ENCODE measurements at places on chromosomes 7 and 10.

- DNase-seq, result no peak
Measured at GRCh38 chr10:30456266-30456665, 22.3 kb downstream of the MAP3K8 start.

- DNase-seq, result no peak
Measured at GRCh38 chr7:90484706-90485105, 15.3 kb downstream of the PTTG1IP2 start.

DNA sequence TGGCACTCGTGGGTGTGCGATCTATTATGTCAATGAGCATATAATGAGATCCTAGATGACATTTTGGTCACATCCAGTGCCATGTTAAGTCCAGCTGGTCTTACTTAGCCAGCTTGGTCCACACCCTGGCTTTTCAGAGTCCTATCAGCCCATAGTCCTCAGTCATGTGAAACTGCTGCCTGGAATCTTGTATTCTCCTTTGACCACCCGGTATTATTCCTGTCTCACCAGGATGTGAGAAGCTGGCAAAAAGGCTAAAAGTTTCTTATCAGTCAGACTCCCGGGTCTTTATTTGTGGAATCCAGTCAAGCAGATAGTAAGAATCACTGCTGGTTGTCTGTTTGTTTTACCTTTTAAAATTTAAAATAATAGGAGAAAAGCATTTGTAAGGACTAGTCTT, 705.6 kb upstream of the GHITM start:
- DNase-seq, result no peak

DNA sequence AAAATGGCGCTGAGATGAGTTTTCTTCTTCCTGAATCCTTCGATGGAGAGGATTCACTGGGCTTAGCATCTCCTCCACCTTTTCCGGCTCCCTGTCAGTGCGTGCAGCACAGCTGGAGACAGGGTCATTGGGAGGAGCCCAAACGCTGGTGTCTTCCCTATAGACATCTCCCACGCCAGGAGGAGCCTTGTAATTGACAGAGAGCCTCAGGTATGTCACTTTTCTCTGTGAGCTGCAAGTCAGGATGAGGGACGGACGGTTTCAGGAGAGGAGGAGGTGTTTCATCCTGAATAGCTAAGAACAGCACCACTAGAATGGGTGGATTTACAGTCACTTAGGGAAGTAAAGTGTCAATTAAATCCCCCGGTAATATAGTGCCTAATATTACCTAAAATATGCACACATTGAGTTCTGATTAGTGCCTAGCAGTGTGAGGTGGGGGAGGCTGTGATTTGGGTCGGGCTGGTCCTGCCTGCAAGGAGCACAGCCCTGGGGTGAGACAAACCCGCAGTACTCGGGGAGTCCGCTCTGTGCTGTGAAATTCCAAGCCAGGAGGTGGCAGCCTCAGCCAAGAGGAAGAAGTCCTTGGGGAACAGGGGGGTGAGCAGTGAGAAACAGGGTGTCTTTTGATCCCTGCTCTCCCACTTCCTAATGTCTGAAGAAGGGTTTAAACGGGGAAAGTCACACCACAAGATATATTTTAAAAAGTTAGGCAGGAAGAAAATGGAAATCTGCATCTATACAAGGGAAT, 28.2 kb downstream of the IL15RA start:
- DNase-seq, result no peak

DNA sequence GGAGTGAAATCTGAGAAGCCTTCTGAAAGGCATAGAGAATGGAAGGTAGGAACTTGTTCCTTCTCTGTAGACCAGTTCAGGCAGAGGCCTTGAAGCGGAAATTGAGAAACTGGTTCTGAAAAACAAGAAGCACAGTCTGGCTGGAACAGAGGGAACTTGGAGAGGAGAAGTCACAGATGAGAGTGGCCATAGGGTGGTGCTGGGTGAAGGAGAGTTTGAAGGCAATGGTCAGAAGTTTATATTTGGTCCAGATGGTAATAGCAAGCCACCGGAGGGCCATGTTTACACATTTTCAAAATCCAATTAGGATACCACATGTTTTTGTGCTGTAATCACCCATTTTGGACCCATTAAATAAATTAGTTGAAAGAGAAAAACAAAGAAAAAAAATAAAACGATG, 692.5 kb downstream of the INHBA start:
- DNase-seq, result no peak

DNA sequence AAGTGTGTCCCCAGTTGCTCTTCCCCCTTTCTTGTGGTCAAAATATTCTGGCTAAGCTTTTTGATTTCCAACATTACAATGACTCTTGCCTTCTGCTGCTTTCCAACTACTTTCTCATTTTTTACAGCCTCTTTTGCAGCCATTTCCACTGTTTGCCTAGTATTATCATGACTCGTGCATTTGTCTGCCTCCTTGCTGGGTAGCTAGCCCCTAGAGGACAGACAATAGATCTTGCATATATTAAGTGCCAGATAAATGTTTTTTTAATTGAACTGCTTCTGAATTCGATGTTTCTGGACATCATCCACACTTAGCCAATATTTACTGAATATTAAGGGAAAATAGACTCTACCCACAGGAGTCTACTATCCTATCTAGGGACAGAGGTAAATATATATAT, 124.5 kb downstream of the POU6F2 start:
- no peak for DNase-seq

- no peak for DNase-seq
Measured at GRCh38 chr10:87838650-87839049, 20.6 kb upstream of the ATAD1 start.

- DNase-seq, result no peak
Measured at GRCh38 chr10:75640803-75641202, 209.4 kb downstream of the LRMDA start.

DNA sequence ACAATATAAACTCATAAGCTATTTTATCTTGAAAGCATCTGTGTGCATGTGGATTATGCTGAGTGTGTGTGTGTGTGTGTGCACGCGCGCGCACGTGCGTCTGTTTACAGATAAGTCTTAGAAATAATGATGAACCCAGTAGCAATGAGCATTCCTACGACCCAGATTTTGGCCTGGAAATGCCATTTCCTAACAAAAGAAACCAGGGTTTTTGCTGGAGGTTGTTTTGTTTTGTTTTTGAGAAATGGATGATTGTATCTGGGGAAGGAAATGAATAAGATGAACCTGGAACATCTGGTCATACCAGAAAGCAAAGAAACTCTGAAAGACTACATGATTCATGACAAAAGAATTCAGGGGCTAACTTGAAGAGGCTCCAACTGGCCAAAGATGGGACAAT, 22.1 kb upstream of the LMOD2 start:
- no peak for DNase-seq

DNA sequence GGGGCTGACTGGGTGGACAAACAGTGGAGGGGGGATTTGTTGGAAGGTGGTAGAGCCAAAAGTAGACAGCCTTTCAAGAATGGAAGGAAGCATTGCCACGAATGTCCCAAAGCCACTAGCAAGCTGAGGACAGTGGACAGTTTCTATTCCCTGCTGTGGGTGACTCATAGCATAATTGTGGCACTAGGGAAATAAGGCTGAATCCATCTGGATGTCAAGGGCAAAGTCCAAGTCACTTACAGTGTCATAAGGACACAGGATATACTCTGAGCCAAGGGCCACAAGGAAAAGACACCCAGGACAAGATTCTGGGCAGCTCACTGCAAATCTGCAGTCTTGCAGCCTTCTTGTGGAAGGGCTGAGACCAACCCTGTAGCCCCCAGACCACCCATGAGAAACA, 79.7 kb downstream of the FRMPD2 start:
- no peak for DNase-seq

GRCh38 chr10:30675791-30676718, 46.5 kb upstream of the LYZL2 start:
- DNase-seq, result no peak

GRCh38 chr7:100649826-100650565, 6.3 kb downstream of the ACTL6B start:
- no peak for DNase-seq

GRCh38 chr10:97153270-97153850, 32.4 kb downstream of the SLIT1 start:
- DNase-seq, result no peak

DNA sequence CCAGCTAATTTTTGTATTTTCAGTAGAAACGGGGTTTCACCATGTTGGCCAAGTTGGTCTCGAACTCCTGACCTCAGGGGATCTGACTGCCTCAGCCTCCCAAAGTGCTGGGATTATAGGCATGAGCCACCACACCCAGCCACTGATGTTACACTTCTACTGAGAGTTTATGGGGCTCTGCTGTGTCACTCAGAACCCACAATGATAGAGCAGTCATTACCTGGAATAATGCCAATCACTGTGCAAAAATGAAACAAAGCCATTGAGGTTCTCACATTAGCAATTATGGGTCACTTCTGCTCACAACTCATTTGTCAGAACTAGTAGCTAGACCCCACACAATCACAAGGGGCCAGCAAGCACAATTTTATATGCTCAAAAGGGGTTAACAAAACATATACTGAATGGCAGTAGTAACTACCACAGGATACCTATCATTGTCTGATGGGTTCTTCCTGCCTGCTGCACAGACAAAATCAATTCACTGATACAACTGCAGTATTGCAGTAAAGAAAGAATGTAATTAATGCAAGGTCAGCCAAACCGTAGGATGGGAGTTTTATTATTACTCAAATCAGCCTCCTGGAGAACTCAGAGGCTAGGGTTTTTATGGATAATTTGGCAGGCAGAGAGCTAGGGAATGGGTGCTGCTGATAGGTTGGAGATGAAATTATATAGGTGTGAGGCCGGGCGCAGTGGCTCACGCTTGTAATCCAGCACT, 72.1 kb upstream of the TRIM24 start:
- no peak for DNase-seq

GRCh38 chr10:35940141-35941041, 298.3 kb upstream of the FZD8 start:
- DNase-seq, result no peak

- no peak for DNase-seq
Measured at GRCh38 chr7:106239406-106239805, 45.4 kb downstream of the NAMPT start.

DNA sequence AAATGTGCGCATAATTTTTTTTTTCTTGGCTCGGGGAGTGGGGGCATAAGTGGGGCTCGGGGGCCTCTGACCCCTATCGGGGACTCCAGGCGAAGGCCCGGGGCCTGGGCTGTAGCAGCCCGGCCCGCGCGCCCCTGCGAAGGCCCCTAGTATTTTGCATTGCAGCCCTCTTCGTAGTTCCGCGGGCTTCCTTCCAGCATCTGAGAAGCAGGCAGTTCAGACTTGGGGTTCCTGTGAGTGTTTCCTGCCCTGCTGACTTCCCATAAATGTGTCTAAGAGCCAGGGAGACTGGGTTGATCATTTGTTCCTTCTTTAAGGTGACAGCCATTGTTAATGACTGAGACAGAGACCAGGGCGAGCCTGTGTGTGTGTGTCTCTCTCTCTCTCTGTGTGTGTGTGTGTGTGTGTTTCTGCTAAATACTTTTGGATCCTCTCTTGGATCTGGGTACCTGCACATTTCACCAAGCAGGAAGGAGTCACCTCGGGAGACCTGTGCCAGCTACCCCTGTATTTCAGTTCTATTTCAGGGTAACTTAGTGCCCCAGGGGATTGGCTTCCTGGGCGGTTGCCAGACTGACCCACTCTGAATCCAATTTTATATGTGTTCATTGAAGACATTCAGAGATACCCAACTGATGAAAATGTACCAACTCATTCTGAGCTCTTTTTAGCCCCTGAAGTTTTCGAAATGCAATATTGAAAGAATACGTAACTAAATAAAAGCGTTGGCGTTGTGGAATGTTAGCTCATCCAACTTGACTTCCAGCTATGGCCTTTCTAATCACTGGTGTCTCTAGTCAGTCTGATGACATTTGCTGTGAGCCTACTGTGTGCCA, 805 bp downstream of the MSRB2 start:
- peak; percentile 30 for DNase-seq

DNA sequence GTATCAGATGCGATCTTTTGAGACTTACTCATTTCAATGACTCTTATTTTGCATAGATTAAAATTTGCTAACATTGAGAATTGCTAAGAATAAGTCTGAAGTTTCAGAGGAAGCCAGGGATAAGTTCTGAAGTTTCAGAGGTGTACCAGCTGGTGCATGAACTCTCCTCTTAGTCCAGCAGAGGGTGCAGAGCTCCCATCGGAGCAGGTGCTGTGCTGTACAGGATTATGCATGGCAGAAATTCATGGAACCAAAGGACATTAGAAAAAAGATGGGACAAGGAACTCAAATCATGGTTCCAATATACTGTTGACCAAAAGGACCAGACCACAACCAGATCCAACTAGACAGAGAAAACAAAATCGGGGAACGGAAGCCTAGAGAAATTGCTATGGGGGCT, 41.9 kb downstream of the MGAM2 start:
- no peak for DNase-seq

DNA sequence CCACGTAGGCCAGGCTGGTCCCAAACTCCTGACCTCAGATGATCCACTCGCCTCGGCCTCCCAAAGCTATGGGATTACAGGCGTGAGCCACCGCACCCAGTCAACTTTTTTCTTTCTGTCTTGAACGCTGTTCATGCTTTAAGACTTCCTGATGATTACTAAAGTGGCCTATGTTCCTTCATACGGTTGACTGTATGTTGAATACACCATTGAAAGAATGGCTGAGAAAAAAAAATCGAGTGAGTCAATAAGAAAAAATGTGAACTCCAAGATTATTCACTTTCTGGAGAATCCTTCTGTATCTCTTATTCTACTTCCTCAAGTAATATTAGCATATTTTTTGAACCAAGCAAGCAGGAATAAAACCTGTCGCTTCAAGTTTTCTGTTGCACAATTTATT, 955.0 kb downstream of the GATA3 start:
- DNase-seq, result no peak

DNA sequence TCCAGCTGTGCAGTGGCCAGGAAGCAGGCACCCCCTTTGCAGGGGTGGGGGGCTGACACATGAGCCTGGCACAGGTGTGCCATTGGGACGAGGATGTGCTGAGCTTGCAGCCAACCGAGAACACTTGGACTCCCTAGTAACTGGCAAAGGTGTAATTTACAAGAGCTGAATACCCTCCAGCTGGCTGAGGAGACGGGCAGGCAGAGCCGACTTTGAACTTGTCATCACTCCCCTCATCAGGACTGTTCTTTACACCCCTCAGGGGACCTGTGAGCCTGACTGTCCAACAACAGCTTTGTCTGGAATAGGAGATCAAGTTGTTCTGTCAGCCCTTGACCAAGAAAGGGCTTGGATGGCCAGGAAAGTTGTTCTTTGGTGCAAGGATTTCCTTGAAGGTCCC, 61.2 kb downstream of the CDH23 start:
- DNase-seq, result no peak

DNA sequence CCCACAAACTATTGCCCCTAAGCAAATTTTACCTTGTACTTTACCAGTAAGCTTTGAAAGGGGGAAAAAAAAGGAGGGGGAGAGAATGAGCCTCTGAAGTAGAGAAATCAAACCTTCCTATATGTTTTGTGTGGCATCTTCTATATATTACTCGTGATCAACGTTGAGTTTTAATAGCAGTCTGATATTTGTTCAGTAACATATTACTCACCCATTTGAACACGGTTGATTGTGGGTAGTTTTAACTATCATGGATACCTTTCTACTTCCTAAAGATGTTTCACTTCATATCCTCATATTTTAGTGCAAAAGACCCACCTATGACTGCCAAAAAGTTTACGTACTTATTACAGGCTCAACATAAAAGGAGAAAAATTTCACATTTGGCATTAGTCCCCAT, 54.5 kb downstream of the CCDC6 start:
- no peak for DNase-seq

GRCh38 chr7:26718063-26718462, 146.3 kb downstream of the SKAP2 start:
- DNase-seq, result no peak

GRCh38 chr10:124214610-124215375, 121.4 kb upstream of the CHST15 start:
- no peak for DNase-seq

GRCh38 chr10:16828114-16828568, 10.9 kb upstream of the RSU1 start:
- DNase-seq, result no peak

- no peak for DNase-seq
Measured at GRCh38 chr10:6579183-6579903, 733 bp downstream of the PRKCQ start.

All from thoracic aorta (tissue), 2 donors.